ENCODE measurements at places on chromosomes 7 and 10.

DNA sequence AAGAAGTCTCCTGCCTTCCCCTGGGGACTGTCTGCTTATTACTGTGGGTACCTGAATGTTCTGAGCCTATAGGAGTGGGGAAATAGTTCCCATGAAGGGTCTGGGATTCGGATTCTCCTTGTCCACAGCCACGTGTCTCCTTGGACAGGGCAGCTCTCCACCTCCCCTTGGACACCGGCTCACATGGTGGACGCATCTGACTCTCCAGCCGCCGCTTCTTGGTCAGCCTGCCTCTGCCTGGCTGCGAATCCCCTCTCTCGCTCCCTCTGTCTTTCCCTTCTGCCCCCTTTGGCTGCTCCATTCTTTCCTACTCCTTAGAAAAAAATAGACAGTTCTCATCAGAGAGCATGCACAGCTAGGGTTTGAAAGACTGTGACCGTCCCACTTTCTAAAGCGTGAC, 46.9 kb downstream of the JAKMIP3 start:
- no peak for DNase-seq
- H3K27ac ChIP-seq, result no peak overlapping the region
- H3K4me3 ChIP-seq, result no peak overlapping the region
- no peaks in the 10 kb centered on the region for H3K27me3 ChIP-seq
- H3K36me3 ChIP-seq, result no peaks in the 10 kb centered on the region

DNA sequence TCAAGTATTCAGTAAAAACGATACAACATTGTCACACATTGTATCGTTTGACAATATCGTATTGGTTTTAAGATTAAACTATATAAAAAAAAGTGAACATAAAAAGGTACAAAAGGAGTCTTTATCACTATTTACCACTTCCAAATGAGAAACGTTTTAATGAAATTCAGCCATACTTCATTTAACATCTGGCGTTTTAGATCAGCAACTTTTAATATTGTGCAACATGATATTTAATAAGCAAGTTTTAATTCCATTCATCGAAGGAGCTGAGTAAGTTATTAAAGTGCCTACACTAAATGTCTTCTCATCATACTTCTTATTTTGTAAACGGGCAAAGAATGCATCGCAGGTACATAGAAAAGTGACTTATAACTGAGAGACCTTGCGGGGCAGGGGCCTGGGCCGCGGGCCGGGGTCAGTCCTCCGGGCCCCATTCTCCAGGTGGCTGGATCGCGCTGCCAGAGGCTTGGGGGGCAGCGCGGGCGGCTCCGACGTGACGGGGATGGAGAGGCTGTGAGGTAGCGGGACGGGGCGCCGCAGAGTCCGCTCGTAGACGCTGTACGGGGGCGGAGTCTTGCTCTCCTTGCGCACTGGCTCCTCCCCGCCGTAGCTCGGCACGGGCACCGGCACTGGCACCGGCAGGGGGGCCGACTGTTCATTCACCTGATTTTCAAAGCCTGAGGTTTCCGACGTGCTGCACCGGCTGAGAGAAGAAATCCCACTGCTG, 165.8 kb upstream of the IMMP2L start:
- no peaks in the 10 kb centered on the region for H3K4me1 ChIP-seq
- H3K36me3 ChIP-seq, result no peaks in the 10 kb centered on the region
- no peak for DNase-seq
- H3K27ac ChIP-seq, result no peak overlapping the region
- H3K4me3 ChIP-seq, result no peak overlapping the region
- no peaks in the 10 kb centered on the region for H3K27me3 ChIP-seq

DNA sequence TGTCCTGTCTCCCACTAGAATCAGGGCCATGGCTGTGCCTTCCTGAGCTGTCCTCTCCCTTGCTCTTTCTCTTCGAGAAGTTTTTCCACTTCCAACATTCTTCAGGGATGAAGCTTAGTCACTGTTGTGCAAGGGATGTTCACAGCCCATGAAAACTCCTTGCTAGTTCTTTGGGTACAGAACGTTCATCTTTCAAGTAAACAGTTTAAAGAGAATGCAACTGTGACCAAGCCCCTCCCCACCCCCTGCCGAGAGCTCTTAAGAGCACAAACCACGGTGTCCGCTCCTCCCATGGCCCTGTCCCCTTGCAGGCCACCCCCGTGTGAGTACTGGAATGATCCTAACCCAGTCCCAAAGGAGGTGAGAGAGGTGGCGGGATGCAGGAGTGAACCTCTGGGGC, 161.1 kb upstream of the RHEB start:
- no peak overlapping the region for H3K27ac ChIP-seq
- no peak for DNase-seq
- no peaks in the 10 kb centered on the region for H3K36me3 ChIP-seq
- H3K27me3 ChIP-seq, result peaks cover 3% of the 10 kb centered on the region

DNA sequence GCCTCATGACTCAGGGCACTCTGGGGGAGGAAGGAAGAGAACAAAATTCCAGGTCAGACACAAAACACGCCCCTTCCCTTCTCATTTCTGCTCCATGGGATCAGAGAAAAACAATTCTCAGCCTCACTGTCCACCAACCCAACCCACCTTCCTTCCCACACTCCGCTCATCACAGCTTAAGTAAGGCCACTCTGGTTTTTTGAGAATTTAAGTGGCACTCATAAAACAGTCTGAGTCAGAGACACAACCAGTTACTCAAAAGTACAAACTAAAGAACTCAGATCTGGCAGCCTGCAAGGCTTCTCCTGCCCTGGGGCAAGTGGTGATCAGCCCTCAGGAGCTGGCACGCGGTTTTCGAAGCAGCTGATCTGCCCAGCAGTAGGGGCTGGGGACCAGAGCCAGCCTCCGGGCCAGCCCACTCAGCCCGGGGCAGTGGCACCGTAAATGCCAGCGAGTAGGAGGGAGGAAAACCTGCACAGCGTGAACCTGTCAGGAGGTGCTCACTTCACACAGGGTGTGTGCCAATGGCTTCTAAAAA, 39.1 kb upstream of the ABLIM1 start:
- H3K27ac ChIP-seq, result no peak overlapping the region
- H3K4me1 ChIP-seq, result peaks cover 10% of the 10 kb centered on the region
- no peaks in the 10 kb centered on the region for H3K36me3 ChIP-seq
- peaks cover 31% of the 10 kb centered on the region for H3K27me3 ChIP-seq

GRCh38 chr10:7133278-7133677, 277.6 kb downstream of the SFMBT2 start:
- no peak for DNase-seq
- H3K36me3 ChIP-seq, result no peaks in the 10 kb centered on the region
- peaks cover 5% of the 10 kb centered on the region for H3K4me1 ChIP-seq
- H3K27ac ChIP-seq, result no peak overlapping the region

GRCh38 chr7:47587351-47587750, 5.4 kb upstream of the TNS3 start:
- H3K27ac ChIP-seq, result no peak overlapping the region
- H3K4me3 ChIP-seq, result no peak overlapping the region
- no peak for DNase-seq
- H3K4me1 ChIP-seq, result no peaks in the 10 kb centered on the region
- no peaks in the 10 kb centered on the region for H3K36me3 ChIP-seq

DNA sequence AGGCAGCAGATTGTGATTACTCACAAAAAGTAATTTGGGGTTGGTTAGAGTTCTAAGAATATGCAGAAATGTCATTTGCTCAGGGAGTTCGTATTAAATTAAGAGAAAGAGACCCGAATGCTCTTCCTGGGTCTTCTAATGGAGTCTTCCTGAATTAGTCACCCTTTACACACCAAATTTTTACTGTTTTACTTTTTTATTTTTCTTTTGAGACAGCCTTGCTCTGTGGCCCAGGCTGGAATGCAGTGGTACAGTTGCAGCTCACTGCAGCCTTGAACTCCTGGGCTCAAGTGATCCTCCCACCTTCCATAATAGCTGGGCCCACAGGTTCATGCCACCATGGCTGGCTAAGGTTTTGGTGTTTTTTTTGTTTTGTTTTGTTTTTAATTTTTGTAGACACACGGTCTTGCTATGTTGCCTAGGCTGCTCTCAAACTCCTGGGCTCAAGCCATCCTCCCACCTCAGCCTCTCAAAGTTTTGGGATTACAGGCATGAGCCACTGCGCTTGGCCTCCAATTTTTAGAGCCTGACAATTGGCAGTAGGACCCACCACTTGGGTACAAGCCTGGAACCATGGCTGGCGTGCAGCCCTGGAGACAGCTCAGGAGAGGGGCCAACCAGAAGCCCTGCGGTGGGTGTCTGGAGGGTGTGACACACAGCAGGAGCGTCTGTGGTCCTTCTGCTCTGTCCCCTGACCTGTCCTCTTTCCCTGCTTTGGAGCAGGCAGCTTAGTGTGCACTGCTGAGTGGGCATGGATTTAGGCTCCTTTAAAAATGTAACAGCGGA, 16.4 kb upstream of the BHLHA15 start:
- H3K4me3 ChIP-seq, result no peak overlapping the region
- no peak for DNase-seq
- H3K27me3 ChIP-seq, result no peaks in the 10 kb centered on the region
- no peak overlapping the region for H3K27ac ChIP-seq

All from T-helper 2 cell treated with Interferon-gamma antibody and Interleukin-4, amounts not matched to agents 5 μg/mL and 100 μg/mL, for 36 hours (primary cell).